ENCODE measurements at places on chromosomes 2 and 18.

DNA sequence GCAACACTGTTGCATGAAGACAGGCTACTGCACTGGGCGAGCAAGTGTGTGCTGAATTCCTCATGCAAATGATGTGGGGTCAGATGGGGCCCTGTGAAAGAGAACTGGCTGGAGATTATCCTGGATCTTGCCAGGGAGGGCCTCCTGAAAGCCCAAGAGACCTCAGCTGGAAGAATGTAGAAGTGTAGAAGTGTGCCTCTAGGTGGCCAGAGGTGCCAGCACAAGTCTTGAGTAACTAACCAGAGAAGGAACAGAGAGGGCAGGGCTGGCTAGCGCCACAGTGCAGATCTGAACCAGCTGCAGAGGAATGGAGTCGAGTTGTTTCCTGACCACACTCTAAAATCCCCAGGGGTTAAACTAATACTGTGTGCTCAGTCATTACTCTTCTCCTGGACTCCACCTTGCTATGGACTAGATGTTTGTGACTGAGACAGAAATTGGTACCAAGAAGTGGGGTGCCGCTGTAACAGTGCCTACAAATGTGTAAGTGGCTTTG, 399.3 kb downstream of the LRATD1 start:
- DNase-seq: no peak
- no peaks in the 10 kb centered on the region for H3K27me3 ChIP-seq
- no peak overlapping the region for H3K4me3 ChIP-seq
- no peak overlapping the region for H3K27ac ChIP-seq

- peaks cover 11% of the 10 kb centered on the region for H3K36me3 ChIP-seq
- H3K4me1 ChIP-seq: no peaks in the 10 kb centered on the region
- no peak overlapping the region for H3K4me3 ChIP-seq
- DNase-seq: no peak
- H3K27me3 ChIP-seq: no peaks in the 10 kb centered on the region
Measured at GRCh38 chr18:49432602-49433001, 27.8 kb downstream of the DYM start.

- H3K27me3 ChIP-seq: no peaks in the 10 kb centered on the region
- H3K27ac ChIP-seq: no peak overlapping the region
- no peaks in the 10 kb centered on the region for H3K4me1 ChIP-seq
- H3K4me3 ChIP-seq: no peak overlapping the region
- DNase-seq: no peak
Measured at GRCh38 chr18:8811115-8811514, 105.8 kb downstream of the MTCL1 start.

- no peak overlapping the region for H3K4me3 ChIP-seq
- no peaks in the 10 kb centered on the region for H3K36me3 ChIP-seq
- H3K4me1 ChIP-seq: no peaks in the 10 kb centered on the region
- DNase-seq: no peak
- no peaks in the 10 kb centered on the region for H3K27me3 ChIP-seq
- no peak overlapping the region for H3K27ac ChIP-seq
Measured at GRCh38 chr2:223712642-223713041, 110.5 kb upstream of the SCG2 start.

- DNase-seq: no peak
- H3K36me3 ChIP-seq: no peaks in the 10 kb centered on the region
- no peaks in the 10 kb centered on the region for H3K4me1 ChIP-seq
- H3K27me3 ChIP-seq: no peaks in the 10 kb centered on the region
- no peak overlapping the region for H3K27ac ChIP-seq
Measured at GRCh38 chr2:168145011-168145410, 102.4 kb downstream of the STK39 start.

GRCh38 chr2:134207589-134208209, 46.2 kb upstream of the MGAT5 start:
- no peaks in the 10 kb centered on the region for H3K4me1 ChIP-seq
- no peak overlapping the region for H3K27ac ChIP-seq
- H3K27me3 ChIP-seq: no peaks in the 10 kb centered on the region
- DNase-seq: peak; percentile 33
- no peaks in the 10 kb centered on the region for H3K36me3 ChIP-seq

- H3K27ac ChIP-seq: no peak overlapping the region
- H3K36me3 ChIP-seq: no peaks in the 10 kb centered on the region
- H3K4me3 ChIP-seq: no peak overlapping the region
- no peaks in the 10 kb centered on the region for H3K27me3 ChIP-seq
- DNase-seq: no peak
- no peaks in the 10 kb centered on the region for H3K4me1 ChIP-seq
Measured at GRCh38 chr2:102657770-102658169, 38.4 kb downstream of the SLC9A2 start.

DNA sequence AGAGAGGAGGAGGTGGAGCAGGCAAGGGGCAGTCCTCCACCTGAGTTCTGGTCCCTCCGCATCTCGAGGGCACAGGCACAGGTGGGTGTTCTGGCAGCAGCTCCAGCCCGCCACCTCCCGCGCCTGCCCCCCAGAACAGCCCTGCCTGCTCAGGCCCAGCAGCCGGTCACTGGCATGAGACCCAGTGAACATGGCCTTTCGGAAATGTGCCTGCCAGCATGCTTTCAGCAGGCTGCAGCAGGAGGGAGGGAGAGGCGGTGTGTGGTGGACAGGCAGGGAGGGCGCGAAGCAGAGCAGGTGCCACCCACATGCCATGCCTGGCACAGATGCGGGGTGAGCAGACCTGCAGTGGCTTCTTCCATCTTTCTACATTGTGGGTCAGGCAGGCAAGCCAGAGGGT, 3.4 kb upstream of the OR6B3 start:
- H3K4me3 ChIP-seq: no peak overlapping the region
- no peak overlapping the region for H3K27ac ChIP-seq
- no peaks in the 10 kb centered on the region for H3K36me3 ChIP-seq
- H3K27me3 ChIP-seq: peaks cover 5% of the 10 kb centered on the region
- no peaks in the 10 kb centered on the region for H3K4me1 ChIP-seq

DNA sequence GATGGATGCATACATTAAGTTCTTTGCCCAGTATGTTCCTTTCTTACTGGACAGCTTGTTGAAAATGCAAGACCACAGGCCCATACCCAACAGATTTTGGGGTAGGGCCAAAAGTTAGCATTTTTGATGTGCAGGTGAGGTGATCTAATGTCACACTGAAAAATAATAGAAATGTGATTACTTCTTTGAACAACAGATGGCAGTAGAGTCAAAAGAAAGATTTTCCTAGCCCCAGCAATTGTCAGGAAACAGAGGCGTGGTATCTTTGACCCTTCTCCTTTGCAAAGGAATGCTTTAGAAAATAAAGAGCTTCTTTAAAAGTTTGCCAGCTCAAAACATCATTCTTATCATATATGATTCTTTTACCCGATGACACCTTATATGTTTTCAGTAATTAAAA, 343.6 kb upstream of the SYT4 start:
- no peaks in the 10 kb centered on the region for H3K27me3 ChIP-seq
- DNase-seq: no peak
- H3K27ac ChIP-seq: no peak overlapping the region
- H3K36me3 ChIP-seq: no peaks in the 10 kb centered on the region
